T-cell (primary cell): ENCODE measurements at places on chromosomes 1 and 21.

GRCh38 chr21:39029900-39030884 is 153.1 kb downstream of the PSMG1 start:
- H3K36me3 ChIP-seq, result no peaks in the 10 kb centered on the region
- peaks cover 22% of the 10 kb centered on the region for H3K27me3 ChIP-seq
- H3K4me3 ChIP-seq, result no peak overlapping the region
- peaks cover 3% of the 10 kb centered on the region for H3K4me1 ChIP-seq

- no peaks in the 10 kb centered on the region for H3K27me3 ChIP-seq
- no peak for DNase-seq
- H3K4me3 ChIP-seq, result no peak overlapping the region
- peaks cover 6% of the 10 kb centered on the region for H3K4me1 ChIP-seq
These were observed 4.5 kb downstream of the PRELP start for GRCh38 chr1:203480084-203480483.

GRCh38 chr1:219837274-219837993 is 90.9 kb downstream of the SLC30A10 start:
- no peak overlapping the region for H3K4me3 ChIP-seq
- no peaks in the 10 kb centered on the region for H3K36me3 ChIP-seq
- no peaks in the 10 kb centered on the region for H3K4me1 ChIP-seq
- no peak for DNase-seq
- H3K27ac ChIP-seq, result no peak overlapping the region

DNA sequence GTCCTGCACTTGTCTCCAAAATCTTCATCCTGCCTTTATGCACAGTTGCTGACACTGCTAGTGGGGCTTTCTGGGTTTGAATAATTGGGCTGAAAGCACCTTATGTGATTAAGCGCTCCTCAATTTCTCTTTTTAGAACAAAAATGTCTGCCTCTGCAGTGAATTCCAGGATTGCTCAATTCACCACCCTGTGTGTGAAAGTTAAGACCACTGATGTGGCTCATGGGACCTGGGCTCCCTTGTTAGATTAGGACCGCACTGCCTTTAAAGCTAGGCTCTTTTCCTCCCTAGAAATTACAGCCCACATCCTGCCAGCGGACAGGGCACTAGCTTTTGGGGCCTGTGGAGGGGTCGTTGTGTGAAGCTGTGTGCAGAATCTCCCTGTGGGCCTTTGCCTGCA is 18.8 kb downstream of the KIAA1614 start:
- DNase-seq, result no peak
- no peak overlapping the region for H3K4me3 ChIP-seq
- H3K27me3 ChIP-seq, result peaks cover 6% of the 10 kb centered on the region

DNA sequence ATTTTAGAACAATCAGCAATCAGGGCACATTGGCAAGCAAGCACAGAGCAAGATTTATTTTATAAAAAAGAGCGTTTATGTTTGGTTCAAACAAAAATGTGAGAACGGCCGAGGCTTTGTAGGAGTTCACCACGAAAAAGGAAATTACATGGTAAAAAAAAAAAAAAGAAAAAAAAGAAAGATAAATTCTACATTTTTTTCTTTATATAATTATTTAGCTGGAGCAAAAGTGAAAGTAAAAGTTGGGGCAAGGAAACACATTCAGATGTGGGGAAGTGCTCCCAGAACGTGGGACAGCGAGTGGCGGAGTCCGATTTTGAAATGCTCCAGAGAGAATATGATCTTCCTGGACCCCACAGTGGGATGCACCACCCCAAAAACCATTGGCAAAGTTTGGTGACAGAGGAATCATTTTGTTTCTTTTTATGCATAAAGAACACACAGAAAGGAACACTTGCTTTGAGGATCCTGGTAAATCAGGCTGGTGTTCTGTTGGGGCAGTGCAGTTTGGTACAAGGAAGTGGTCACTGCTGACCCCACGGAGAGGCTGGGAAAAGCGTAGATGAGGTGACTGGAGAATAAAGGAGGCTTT is 16.3 kb upstream of the ATP5PO start:
- H3K4me1 ChIP-seq, result peaks cover 43% of the 10 kb centered on the region
- peak overlapping the region; percentile 92 for H3K27ac ChIP-seq
- no peaks in the 10 kb centered on the region for H3K36me3 ChIP-seq
- H3K27me3 ChIP-seq, result no peaks in the 10 kb centered on the region
- peak overlapping the region; percentile 91 for H3K4me3 ChIP-seq

- H3K4me3 ChIP-seq, result no peak overlapping the region
- H3K36me3 ChIP-seq, result no peaks in the 10 kb centered on the region
- no peak for DNase-seq
- no peaks in the 10 kb centered on the region for H3K4me1 ChIP-seq
- H3K27ac ChIP-seq, result no peak overlapping the region
- H3K27me3 ChIP-seq, result no peaks in the 10 kb centered on the region
These were observed 30.0 kb upstream of the RBM15 start for GRCh38 chr1:110309139-110309538.

- H3K27ac ChIP-seq, result no peak overlapping the region
- H3K4me3 ChIP-seq, result no peak overlapping the region
- H3K27me3 ChIP-seq, result no peaks in the 10 kb centered on the region
These were observed 37.1 kb upstream of the IL12RB2 start for GRCh38 chr1:67270541-67270940.

DNA sequence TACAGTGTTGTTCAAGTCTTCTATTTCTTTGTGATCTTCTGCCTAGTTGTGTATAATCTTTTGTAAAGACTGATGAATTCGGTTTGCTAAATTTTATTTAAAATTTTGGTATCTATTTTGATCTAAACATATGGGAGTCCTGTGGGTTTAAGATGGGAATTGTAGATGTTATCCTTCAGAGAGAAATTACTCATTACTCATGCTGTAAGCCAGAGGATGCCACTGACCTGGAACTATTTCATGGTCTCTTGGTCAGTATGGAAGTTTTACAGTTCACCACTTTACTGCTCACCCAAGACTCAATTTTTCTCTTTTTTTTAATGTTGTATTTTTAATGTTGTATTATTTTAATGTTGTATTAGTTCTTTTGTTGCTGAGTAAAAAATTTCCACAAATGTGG is 138.6 kb upstream of the B3GALT2 start:
- H3K27ac ChIP-seq, result no peak overlapping the region
- H3K4me3 ChIP-seq, result no peak overlapping the region
- no peak for DNase-seq
- no peaks in the 10 kb centered on the region for H3K4me1 ChIP-seq
- H3K27me3 ChIP-seq, result no peaks in the 10 kb centered on the region

DNA sequence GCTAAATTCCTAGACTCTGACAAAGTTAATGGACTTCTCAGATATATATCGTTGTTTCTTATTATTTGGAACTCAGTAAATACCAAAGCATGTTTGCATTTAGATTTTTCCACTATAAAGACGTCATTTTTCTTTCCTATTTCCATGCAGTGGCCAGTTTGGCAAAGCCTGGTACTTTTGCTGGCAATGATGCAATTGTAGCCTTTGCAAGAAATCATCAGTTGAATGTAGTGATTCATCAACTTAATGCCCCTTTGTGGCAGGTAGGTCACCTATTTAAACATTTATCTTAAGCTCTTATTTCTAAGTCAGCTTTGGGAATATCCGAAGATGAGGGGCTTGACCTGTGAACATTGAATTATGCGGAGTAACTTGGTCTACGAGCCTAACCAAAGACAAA is 12.0 kb downstream of the OTUD3 start:
- no peak for DNase-seq
- H3K4me1 ChIP-seq, result no peaks in the 10 kb centered on the region
- no peaks in the 10 kb centered on the region for H3K27me3 ChIP-seq
- H3K27ac ChIP-seq, result no peak overlapping the region
- no peak overlapping the region for H3K4me3 ChIP-seq

- H3K4me1 ChIP-seq, result no peaks in the 10 kb centered on the region
- no peak for DNase-seq
- no peaks in the 10 kb centered on the region for H3K36me3 ChIP-seq
- H3K27ac ChIP-seq, result peak overlapping the region; percentile 50
- H3K4me3 ChIP-seq, result no peak overlapping the region
These were observed 7.4 kb downstream of the RABGAP1L start for GRCh38 chr1:174166530-174167264.

DNA sequence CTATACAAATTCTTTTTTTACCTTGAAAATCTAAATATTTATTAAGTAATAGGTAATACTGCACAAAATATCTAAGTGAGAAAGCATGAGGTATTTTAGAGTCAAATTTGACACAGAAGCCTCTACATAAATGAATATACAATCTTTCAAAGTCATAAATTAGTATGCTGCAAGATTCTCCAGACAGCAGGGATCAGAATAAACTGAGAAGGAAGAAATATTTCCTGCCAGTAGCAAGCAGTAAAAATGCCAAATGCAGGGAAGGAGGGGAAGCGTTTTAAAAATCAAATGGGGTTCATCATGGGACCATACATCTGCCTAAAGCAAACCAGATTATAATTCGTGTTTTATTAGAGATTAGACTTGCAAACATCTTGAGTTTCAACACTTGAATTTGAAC is 18.9 kb downstream of the COLGALT2 start:
- H3K27me3 ChIP-seq, result no peaks in the 10 kb centered on the region
- H3K4me3 ChIP-seq, result no peak overlapping the region

GRCh38 chr1:182781841-182782586 is 7.6 kb upstream of the NPL start:
- no peaks in the 10 kb centered on the region for H3K36me3 ChIP-seq
- no peak overlapping the region for H3K27ac ChIP-seq
- H3K27me3 ChIP-seq, result no peaks in the 10 kb centered on the region
- DNase-seq, result peak; percentile 52
- no peak overlapping the region for H3K4me3 ChIP-seq

DNA sequence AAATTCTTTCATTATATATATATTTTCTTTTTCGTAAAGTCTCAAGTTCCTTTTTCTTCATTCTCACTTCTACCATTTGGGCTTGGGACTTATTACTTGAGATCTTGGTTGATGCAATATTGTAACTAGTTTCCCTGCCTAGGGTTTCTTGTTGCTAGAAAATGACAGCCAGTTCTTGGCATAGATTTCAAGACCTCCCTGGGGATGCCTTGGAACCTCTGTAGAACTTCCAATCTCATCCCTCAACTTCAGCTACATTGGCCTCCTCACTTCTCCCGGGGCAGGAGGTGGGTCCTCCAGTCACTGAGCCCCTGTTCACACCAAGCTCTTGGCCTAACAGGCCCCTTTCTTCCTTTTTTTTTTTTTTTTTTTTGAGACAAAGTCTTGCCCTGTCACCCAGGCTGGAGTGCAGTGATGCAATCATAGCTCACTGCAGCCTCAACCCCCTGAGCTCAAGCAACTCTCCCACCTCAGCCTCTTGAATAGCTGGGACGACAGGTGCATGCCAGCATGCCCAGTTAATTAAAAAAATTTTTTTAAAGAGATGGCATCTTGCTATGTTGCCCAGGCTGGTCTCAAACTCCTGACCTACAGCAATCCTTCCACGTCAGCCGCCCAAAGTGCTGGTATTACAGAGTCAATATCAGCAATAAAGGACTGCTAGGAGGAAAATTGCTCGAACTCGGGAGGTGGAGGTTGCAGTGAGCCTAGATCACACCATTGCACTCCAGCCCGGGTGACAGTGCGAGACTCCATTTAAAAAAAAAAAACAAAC is 33.1 kb downstream of the MAP3K7CL start:
- no peaks in the 10 kb centered on the region for H3K4me1 ChIP-seq
- no peak for DNase-seq
- no peaks in the 10 kb centered on the region for H3K36me3 ChIP-seq
- no peak overlapping the region for H3K27ac ChIP-seq

GRCh38 chr1:203273869-203274602 is 31.3 kb upstream of the BTG2 start:
- H3K27me3 ChIP-seq, result no peaks in the 10 kb centered on the region
- H3K36me3 ChIP-seq, result no peaks in the 10 kb centered on the region
- no peak for DNase-seq
- H3K27ac ChIP-seq, result peak overlapping the region; percentile 43
- H3K4me1 ChIP-seq, result peaks cover 38% of the 10 kb centered on the region

DNA sequence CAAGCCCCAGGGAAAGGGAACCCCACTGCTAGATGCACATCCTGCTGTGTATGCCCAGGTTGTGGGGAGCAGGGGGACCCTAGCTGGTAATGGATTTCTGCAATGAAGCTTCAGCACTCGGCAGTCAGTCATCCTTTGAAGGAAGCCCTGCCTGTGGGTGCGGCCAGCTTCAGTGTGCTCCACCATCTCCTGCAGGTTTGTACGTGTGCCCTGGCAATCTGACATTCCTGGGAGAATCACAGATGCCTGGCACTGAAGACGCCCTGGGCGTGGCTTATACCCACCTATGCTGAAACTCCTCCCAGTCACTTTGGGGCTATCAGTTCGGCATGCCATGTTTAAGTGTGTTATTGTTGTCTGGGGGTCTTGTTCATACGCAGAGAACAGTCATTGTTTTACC is 6.8 kb downstream of the SPRR5 start:
- H3K27ac ChIP-seq, result no peak overlapping the region
- no peaks in the 10 kb centered on the region for H3K27me3 ChIP-seq
- DNase-seq, result no peak
- H3K36me3 ChIP-seq, result no peaks in the 10 kb centered on the region
- no peak overlapping the region for H3K4me3 ChIP-seq

GRCh38 chr1:190904091-190904695 is 426.5 kb upstream of the BRINP3 start:
- DNase-seq, result no peak
- no peaks in the 10 kb centered on the region for H3K4me1 ChIP-seq
- no peak overlapping the region for H3K4me3 ChIP-seq
- H3K36me3 ChIP-seq, result no peaks in the 10 kb centered on the region
- no peaks in the 10 kb centered on the region for H3K27me3 ChIP-seq
- no peak overlapping the region for H3K27ac ChIP-seq

DNA sequence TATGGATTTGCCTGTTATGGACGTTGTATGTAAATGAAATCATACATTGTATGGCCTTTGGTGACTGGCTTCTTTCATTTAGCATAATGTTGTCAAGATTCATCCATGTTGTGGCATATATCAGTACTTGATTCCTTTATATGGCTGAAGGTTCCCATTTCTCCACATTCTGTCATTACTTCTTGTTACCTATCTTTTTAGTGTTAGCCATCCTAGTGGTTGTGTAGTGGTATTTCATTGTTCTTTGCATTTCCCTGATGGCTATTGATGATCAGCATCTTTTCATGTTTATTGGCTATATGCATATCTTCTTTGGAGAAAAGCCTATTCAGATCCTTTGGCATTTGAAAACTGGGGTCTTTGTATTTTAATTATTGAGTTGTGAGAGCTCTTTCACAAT is 39.8 kb upstream of the PODN start:
- peaks cover 6% of the 10 kb centered on the region for H3K36me3 ChIP-seq
- no peaks in the 10 kb centered on the region for H3K27me3 ChIP-seq
- H3K4me1 ChIP-seq, result no peaks in the 10 kb centered on the region
- no peak overlapping the region for H3K4me3 ChIP-seq
- no peak for DNase-seq
- no peak overlapping the region for H3K27ac ChIP-seq

GRCh38 chr1:151720554-151720953 is 768 bp upstream of the RIIAD1 start:
- H3K4me1 ChIP-seq, result no peaks in the 10 kb centered on the region
- no peak for DNase-seq
- H3K4me3 ChIP-seq, result peak overlapping the region; percentile 19
- H3K27me3 ChIP-seq, result peaks cover 12% of the 10 kb centered on the region

GRCh38 chr1:102901996-102902395 is 206.3 kb downstream of the COL11A1 start:
- no peaks in the 10 kb centered on the region for H3K4me1 ChIP-seq
- H3K4me3 ChIP-seq, result no peak overlapping the region
- H3K27me3 ChIP-seq, result no peaks in the 10 kb centered on the region
- H3K36me3 ChIP-seq, result no peaks in the 10 kb centered on the region
